ENCODE measurements at places on chromosomes 6 and 20.
A peak's percentile ranks its signal among the peaks of the same experiment; 100 is the strongest.

DNA sequence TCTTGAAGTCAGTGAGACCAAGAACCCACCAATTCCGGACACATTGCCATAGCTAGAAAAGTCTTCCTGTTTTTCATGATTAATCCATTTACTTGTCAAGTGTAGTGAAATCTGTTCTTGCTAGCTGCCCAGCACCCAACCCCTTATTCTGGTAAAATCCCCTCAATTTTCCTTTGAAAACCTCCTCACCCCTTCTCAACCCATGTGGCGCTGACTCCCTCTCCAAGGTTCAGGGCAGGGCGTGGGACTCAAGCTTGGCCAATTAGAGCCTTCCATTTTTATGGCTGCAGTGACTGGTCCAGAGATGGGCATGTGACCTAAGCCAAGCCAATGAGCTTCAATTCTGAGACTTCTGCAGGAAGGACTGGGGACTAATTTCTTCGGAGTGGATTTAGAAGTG, 9.8 kb upstream of the ZBP1 start:
- no peaks in the 10 kb centered on the region for H3K27me3 ChIP-seq
- no peak for DNase-seq
- no peak overlapping the region for H3K27ac ChIP-seq
- H3K36me3 ChIP-seq: no peaks in the 10 kb centered on the region
- H3K4me3 ChIP-seq: peak overlapping the region; percentile 4

DNA sequence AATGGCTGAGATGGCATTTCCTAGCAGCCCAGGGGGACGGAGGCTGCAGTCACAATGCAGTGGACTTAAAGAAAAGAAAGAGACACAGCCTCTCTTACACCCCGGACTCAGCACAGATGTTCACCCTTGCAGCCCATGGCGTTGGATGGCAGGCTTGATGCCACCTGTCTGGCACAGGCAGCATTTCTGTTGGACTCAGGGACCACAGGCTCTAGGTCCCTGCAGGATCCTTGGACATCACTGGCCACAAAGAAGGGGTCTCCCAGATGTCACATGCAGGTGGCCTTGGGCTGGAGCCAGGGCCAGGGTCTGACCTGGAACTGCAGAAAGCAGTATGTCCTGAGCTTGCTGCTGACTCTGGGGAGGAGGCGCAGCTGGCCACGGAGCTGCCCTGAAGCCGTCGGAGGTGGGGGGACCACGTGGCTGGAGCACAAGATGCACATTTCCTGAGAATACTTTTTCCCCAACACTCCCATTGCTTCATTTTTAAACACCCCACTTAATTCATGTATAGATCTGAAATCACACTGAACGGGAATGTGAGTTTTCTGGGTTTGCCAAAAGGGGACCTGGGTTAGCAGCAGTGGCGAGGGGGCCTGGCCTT, 102.3 kb upstream of the SULF2 start:
- no peaks in the 10 kb centered on the region for H3K36me3 ChIP-seq
- DNase-seq: no peak
- H3K27me3 ChIP-seq: no peaks in the 10 kb centered on the region
- H3K27ac ChIP-seq: no peak overlapping the region

DNA sequence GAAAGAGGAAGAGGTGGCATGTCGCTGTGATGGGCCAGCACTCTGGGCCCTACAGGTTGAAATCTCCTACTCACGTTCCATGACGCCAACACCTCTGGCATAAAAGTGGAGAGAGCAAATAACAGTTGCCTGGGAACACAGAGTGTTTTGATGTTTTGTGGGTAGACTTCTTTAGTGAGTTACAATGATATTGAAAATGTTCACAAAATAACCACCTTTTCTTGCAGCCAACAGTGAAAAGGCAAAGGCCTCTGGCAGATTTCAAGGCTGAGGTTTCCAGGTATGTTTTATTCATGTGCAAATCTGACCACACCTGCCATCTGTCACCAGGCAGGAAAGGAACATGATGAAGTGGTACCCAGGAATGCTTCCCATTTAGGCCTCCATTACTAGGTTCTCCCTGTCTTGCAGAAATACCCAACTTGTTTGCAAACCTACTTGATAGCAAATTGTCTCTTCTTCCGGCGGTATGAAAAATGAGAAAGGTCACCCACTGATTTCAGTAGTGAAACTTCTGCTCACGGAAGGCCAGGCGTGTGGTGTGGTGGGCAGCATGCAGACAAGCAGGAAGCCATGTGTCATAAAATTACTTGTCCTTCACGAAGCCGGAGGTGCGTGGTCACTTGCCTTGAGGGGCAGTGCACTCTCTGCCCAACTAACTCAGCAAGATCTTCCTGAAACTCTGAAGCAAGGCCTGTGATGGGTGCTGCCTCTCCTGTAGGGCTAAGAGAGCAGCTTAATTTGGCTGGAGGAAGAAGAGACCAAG, 299.1 kb upstream of the PRDM1 start:
- H3K36me3 ChIP-seq: no peaks in the 10 kb centered on the region
- H3K27ac ChIP-seq: no peak overlapping the region
- no peak for DNase-seq

DNA sequence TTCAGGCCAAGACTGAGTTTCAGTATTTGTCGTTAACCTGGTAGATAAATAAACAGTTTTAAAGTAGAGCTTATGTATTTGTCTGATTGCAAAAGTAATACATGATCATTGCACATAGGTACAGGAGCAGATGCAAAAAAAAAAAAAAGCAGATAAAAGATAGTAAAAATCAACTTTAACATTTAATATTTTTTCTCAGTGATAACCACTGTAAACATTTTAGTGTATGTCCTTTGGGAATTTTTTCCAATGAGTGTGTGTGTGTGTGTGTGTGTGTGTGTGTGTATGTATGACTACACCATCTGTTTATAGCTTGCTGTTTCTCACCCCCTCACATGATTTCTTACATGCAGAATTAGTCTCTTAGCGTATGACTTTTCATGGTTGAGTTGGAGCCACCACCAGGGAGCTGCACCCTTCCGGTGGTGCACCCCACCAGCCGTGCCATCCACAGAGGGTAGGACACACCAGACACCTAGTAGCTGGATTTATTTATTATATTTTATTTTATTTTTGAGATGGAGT, 26.3 kb downstream of the WRNIP1 start:
- no peak overlapping the region for H3K27ac ChIP-seq
- H3K4me1 ChIP-seq: no peaks in the 10 kb centered on the region
- no peak overlapping the region for H3K4me3 ChIP-seq
- no peaks in the 10 kb centered on the region for H3K36me3 ChIP-seq
- no peak for DNase-seq

GRCh38 chr20:40865095-40865494, 163.5 kb upstream of the TOP1 start:
- H3K4me1 ChIP-seq: no peaks in the 10 kb centered on the region
- no peak overlapping the region for H3K4me3 ChIP-seq
- no peak for DNase-seq
- no peak overlapping the region for H3K27ac ChIP-seq
- H3K36me3 ChIP-seq: no peaks in the 10 kb centered on the region
- H3K27me3 ChIP-seq: no peaks in the 10 kb centered on the region

DNA sequence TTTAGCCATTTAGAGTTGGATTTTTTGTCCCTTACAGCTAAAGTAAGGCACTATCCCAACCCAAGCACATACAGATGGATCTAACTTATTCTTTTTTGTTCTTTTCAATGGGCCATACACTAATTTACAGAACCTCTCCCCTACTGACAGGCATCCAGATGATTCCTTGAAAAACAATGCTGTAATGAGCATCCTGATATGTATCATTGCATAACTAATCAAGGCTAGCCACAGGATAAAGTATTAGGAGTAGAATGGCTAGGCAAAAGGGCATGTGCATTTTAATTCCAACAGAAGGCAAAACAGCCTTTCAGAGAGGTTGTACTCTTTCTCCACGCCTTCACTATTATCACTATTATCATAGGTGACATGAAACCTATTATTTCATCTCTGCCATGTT, 54.1 kb downstream of the ELOVL5 start:
- DNase-seq: no peak
- H3K4me1 ChIP-seq: no peaks in the 10 kb centered on the region
- H3K4me3 ChIP-seq: no peak overlapping the region
- peaks cover 7% of the 10 kb centered on the region for H3K36me3 ChIP-seq

DNA sequence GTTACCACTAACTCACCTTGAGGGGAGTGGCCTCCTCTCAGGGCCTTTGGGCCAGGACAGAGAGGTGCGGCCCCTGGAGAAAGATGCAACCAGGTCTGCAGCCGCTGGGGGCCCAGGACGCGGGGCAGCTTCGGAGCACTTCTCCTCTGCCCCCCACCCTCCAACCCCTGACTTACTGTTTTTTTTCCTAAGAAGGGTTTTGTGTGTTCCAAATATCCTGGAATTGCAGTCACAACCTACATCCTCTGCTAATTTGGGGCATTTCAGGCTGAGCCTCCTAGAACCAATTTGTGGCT, 1.7 kb downstream of the LINC00237 start:
- no peak overlapping the region for H3K4me3 ChIP-seq
- H3K27ac ChIP-seq: no peak overlapping the region
- no peaks in the 10 kb centered on the region for H3K36me3 ChIP-seq
- no peak for DNase-seq
- peaks cover 3% of the 10 kb centered on the region for H3K4me1 ChIP-seq

DNA sequence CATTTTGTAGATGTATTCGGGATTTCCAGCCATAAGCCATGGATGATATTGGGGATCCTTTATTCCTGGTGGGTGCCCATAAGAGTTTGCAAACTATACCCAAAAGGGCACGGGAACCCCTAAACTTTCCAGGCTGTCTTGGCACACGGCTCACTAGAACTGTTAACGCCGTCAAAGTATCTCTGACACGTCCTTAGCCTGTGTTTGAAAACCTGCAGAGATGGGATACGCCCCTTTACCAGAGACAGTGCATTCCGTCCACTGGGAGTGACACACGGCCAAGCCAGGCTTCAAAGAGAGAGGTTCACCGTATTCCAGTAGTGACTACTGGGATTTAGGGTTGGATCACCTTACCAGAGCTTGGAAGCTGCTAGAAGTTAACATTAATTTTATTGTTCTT, 95.0 kb downstream of the THBS2 start:
- H3K27ac ChIP-seq: no peak overlapping the region
- no peak overlapping the region for H3K4me3 ChIP-seq
- DNase-seq: no peak

DNA sequence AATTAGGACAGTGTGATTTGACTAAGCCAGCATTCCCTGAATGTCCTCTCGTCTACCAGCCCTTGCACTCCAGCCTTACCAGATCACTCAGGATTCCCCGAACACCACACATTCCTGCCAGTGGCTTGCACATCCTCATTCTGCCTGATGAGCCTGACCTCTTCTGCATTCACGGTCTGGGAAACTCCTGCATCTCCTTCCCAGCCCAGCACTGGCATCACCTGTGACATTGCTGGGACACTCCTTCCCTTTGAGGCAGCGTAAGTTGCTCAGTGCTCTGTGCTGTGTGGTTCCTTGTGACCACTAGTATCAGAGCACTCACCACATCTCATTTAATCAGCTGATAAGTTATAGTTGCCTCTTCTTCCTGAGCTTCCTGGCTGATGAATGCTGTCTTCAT, 17.3 kb downstream of the NCOA7 start:
- no peak overlapping the region for H3K27ac ChIP-seq
- no peak overlapping the region for H3K4me3 ChIP-seq

GRCh38 chr6:36171573-36171972, 25.0 kb upstream of the BRPF3 start:
- no peaks in the 10 kb centered on the region for H3K4me1 ChIP-seq
- no peak for DNase-seq
- no peak overlapping the region for H3K4me3 ChIP-seq
- no peaks in the 10 kb centered on the region for H3K27me3 ChIP-seq
- no peaks in the 10 kb centered on the region for H3K36me3 ChIP-seq

GRCh38 chr6:32167761-32168262, 3.4 kb downstream of the EGFL8 start:
- no peak for DNase-seq
- no peak overlapping the region for H3K27ac ChIP-seq
- H3K27me3 ChIP-seq: no peaks in the 10 kb centered on the region
- H3K36me3 ChIP-seq: no peaks in the 10 kb centered on the region
- H3K4me1 ChIP-seq: peaks cover 1% of the 10 kb centered on the region

- no peak overlapping the region for H3K4me3 ChIP-seq
- no peaks in the 10 kb centered on the region for H3K4me1 ChIP-seq
- no peak overlapping the region for H3K27ac ChIP-seq
- DNase-seq: no peak
- no peaks in the 10 kb centered on the region for H3K36me3 ChIP-seq
Observed at GRCh38 chr6:160082627-160083026, 39.0 kb upstream of the SLC22A1 start.

DNA sequence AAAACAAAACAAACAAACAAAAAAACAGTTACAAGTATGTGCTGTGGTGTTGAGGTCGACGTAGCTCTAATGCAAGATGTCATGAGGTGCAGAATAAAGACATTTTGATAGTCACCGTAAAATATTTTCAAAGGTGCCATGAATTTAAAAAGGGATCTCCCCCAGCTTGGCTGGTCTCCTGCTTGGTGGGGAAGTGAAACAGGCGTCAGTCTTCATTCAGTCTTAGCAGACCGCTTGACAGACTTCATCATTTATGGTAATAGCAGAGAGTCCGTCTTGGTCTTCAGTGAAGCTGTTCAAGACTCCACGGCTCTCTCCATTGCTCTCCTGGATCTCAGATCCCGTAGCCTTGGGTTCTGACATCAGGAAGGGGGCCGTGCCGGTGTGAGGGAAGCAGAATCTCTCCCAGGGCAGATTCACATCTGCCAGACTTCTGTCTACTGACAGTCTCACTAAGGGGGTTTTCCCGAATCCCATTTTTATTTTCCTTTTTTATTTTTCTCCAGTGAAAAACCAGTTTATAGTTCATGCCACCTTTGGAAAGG, 1.6 kb downstream of the SLC24A3 start:
- no peaks in the 10 kb centered on the region for H3K36me3 ChIP-seq
- peak overlapping the region; percentile 68 for H3K4me3 ChIP-seq
- no peak for DNase-seq
- no peaks in the 10 kb centered on the region for H3K4me1 ChIP-seq

GRCh38 chr6:128493877-128494276, 26.5 kb downstream of the PTPRK start:
- no peaks in the 10 kb centered on the region for H3K36me3 ChIP-seq
- no peak for DNase-seq
- no peak overlapping the region for H3K4me3 ChIP-seq
- H3K27ac ChIP-seq: no peak overlapping the region
- H3K27me3 ChIP-seq: no peaks in the 10 kb centered on the region
- H3K4me1 ChIP-seq: no peaks in the 10 kb centered on the region

Measured in Peyer's patch (tissue), 4 donors.